ENCODE measurements at places on chromosomes 16 and 17.

DNA sequence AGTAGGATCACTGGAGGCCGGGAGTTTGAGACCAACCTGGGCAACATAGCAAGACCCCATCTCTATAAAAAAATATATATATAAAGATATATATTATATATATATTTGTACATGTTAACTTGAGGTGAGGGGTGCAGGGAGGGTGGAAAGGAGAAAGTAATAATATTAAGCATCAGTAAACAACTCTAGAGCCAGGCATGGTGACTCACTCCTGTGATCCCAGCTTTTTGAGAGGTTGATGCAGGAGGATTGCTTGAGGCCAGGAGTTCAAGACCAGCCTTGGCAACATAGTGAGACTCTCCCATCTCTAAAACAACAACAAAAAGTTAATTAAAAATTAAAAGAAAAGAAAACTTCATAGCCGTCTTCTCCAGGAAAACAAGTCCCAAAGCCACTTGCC, 61.7 kb upstream of the SMURF2 start:
- no peak for DNase-seq

DNA sequence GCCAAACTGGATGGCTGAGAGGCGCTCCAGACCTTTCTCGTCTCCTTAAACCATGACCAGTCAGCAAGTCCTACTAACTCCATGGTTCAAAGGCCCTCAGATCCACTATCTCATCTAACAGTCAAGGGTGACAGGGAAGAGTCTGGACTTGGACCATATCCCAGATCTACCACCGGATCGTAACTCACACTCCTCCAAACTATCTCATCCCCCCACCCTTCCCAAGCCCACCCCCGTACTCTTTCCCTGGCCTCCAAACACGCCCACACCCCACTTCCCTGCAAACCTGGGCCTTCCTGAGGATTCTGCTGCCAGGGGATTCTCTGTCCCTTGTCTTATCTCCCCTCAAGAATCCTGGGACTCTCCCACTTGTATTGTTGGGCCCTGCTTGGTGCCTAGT, 5.1 kb downstream of the CDIP1 start:
- no peak for DNase-seq

GRCh38 chr17:77615703-77616253, 342.7 kb upstream of the TNRC6C start:
- no peak for DNase-seq

DNA sequence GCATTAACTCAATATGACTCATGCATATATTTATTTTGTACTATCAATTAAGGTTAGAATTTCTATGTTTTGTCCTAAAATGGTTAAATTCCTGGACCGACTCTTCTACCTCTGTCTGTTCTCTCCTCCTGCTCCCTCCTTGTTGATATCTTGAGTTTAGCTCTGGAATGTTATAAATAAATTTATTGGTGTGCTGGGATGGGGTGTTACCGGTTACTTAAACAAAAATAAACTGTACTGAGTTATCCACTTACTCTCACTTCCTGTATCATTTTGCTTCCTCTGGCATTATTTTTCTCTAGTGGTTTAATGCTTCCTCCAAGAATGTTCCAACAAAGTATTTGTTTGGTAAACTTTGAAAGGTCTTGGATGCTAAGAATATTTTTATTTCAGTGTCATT, 120.1 kb downstream of the ABCA8 start:
- no peak for DNase-seq

DNA sequence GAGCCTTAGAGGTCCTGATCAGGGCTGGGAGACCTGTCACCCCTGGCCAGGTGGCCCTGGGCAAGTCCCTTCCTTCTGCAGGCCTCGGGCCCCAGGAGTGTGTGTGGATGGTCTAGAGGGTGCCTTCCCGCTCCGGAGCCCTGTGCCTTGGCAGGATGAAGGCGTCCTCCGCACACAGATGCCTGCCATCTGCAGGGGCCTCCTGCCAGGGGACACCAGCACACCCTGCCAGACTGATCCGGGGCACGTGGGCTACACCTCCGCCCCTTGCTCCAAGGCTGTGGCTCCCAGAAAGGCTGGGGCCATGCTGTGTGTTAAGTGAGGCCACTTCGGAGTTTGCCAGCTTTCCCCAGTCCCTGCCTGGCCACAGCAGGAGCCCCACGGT, 30.7 kb downstream of the NPTX1 start:
- no peak for DNase-seq

GRCh38 chr17:80263253-80264204, 2.9 kb downstream of the RNF213 start:
- peak; percentile 85 for DNase-seq

- DNase-seq, result no peak
Observed at GRCh38 chr17:75619506-75620431, 13.5 kb upstream of the SMIM5 start.

DNA sequence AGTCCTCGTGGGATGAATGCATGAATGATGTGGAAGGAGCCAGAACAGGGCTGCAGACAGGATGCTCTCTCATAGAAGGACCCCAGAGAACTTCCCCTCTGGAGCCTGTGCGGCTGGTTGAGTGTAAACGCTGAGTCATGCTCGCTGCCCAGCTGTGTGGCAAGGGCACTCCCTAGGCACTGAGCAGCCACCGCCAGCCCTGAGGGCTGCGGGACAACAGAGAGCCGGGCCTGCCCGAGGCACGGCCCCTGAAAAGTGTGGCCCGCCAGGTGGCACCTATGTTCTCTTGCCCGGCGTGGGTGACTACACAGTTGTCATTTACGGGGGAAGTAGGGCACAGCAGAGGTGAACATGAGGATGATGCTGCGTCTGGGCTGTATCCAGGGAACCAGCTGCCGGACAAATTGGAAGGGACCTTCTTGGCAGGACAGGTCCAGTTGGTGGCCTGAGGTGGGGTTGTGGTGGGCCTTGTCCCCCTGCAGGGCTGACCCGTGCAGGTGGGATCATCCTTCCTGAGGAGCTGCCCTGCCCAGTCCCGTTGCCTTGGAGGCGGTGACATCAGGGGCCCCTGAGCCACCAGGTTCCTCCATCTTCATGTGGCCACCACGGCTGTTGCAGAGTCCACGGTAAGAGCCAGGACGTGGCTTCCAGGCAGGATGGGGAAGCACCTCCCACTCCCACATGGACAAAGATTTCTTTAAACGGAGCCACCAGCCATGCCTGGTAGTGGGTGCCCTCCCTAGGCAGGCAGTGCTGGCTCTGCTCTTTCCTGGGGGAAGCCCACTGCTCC, 94.8 kb upstream of the CBX4 start:
- DNase-seq, result no peak

DNA sequence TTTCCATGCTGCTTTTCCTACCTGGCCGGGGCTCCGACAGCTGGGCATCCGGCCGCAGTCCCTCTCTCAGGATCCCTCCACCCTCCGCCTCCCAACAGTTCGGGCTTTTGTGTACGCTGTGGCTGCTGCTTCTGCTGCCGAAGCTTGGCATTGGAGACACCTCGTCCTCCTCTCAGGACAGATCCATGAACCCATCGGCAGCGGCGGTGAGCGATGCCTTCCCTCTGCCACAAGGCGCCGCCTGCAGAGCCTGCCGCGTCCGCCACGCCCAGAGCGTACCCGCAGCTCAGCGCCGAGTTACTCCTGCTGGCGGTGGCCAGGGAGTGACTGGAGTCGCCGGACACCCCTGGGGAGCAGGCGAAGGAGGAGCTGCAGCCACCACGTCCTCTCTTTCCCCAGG, 2032.8 kb downstream of the TP53TG3F start:
- DNase-seq, result no peak

GRCh38 chr17:6069539-6070429, at the start of gene WSCD1:
Gene WSCD1 (plus strand): TSS chr17:6070379. CDS start chr17:6080659, 10,280 bp downstream.
- DNase-seq, result no peak

- no peak for DNase-seq
Observed at GRCh38 chr17:27535178-27535928, 79.1 kb downstream of the KSR1 start.

- DNase-seq, result no peak
Observed at GRCh38 chr17:59764292-59764741, 56.9 kb downstream of the VMP1 start.

GRCh38 chr17:5793899-5794298, 209.6 kb upstream of the NLRP1 start:
- no peak for DNase-seq

- DNase-seq, result no peak
Observed at GRCh38 chr16:89643769-89644300, 13.7 kb downstream of the CHMP1A start.

DNA sequence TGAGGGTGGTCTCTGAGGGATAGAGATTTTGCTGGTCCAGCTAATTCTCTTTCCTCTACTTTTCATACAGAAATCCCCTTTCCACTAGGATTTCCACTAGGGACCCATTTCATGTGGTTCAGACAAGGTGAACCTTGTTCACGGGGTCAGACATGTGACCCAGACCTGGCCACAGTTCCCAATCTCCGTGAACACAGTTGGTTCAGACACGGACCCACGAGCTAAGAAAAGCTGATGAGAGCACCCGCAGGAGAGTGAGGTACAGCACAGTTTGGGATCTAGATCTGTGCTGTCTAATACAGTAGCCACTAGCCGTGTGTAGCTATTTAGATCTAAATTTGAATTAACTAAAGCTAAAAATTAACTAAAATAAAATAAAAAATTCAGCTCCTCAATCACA, 88.1 kb downstream of the AXIN2 start:
- no peak for DNase-seq

DNA sequence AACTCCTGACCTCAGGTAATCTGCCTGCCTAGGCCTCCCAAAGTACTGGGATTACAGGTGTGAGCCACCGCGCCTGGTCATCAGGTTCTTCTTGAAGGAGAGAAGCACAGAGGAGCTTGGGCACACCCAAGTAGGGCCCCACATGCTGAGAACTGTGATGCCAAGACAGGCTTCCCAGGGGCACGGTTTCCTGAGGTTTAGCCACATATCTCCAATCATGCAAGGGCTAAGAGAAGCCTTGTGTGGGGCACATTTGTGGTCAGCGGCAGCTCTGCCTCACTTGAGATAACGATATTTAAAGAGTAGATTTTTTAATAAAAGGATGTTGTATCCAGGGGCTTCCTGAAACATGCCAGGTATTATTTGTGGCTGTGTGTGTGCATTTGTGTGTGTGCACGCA, 46.9 kb downstream of the CUEDC1 start:
- no peak for DNase-seq

- no peak for DNase-seq
Observed at GRCh38 chr17:1785930-1786329, 24.1 kb downstream of the SERPINF1 start.

- DNase-seq, result no peak
Observed at GRCh38 chr16:54546521-54546920, 259.9 kb upstream of the IRX3 start.

- no peak for DNase-seq
Observed at GRCh38 chr17:74408262-74408661, 23.6 kb upstream of the GPRC5C start.

- DNase-seq, result no peak
Observed at GRCh38 chr16:29743475-29743826, 2.3 kb downstream of the C16orf54 start.

DNA sequence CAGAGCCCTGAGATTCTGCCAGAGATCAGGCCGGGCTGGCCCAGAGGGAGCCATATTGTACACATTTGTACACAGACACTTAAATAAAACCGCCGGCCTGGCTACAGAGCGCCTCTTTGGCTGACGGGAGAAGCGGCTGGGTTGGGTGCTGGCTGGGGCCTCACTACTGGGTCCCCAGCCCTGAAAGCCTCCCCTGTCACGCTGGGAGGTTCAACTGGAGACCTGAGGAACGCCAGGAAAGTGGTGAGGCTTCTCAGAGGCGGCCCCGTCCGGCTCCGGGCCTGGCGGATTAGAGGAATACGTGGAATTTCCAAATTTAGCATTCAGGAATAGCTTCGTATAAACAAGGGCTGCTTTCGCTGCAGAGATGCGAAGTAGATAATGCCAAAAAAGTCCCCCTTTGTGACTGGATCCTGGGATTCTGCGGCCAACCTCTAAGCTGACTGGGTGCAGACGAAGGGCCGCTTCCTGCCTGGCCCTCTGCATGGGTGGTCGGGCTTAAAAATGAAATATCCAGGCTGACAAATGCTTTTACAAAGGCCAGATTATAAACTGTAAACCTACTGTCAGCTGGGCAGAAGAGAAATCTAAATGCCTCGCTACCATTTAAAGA, 252.4 kb downstream of the IRF8 start:
- DNase-seq, result no peak

GRCh38 chr17:38565853-38566665, 39.7 kb downstream of the SRCIN1 start:
- peak; percentile 15 for DNase-seq

- DNase-seq, result no peak
Observed at GRCh38 chr16:86393907-86394626, 116.3 kb upstream of the FOXF1 start.

DNA sequence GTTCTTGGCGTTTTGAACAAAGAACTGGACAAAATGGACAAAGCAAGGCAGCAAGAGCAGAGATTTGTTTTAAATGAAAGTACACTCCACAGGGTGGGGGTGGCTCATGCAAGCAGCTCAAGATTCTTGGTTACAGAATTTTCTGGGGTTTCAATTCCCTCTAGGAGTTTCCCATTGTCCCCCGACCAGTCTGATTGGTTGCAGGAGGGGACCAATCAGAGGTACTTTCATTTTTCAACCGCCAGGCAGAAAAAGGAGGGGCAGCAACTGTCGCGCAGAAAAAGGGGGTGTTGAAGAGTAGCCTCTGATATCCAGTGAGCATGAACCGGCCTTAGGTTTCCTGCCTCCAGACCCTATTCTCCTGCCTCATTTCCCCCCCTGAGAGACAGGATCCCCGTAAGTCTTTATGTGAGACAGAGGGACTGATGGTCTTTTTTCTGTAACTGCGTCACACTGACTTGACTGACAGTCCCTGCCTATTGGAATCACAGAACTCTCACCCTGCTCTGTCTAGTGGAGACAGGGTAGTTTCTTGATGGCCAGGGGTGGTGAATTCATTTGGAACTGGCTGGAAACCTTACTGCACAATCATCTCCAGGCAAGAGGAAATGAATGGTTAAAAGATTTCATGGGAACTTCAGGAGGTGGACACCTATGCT, 59.4 kb upstream of the ALOX12 start:
- DNase-seq, result peak; percentile 55

- DNase-seq, result no peak
Observed at GRCh38 chr16:29978564-29979270, 5.0 kb downstream of the TAOK2 start.

DNA sequence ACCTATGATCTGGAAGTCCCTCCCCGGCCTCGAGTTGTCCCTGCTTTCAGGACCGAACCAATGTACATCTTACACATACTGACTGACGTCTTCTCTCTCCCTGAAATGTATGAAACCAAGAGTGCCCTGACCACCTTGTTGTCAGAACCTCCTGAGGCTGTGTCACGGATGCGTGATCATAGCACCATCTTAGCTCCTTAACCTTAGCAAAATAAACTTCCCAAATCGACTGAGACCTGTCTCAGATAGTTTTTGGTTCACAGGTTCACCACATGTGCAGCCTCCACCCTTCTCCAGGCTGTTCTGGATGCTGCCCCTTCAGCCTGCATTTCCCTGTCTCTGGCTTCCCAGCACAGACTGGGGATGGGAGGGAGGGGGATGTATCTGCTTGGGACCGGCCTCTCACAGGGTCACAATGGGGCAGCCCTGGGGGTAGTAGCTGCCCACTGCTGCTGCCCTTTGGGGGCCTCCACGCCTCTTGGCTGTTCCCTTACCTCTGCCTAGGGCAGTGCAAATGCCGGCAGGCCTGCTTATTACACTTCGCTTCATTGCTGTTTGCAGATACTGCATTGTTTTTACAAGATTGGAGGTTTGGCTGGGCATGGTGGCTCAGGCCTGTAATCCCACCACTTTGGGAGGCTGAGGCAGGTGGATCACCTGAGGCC, 69.8 kb downstream of the NT5M start:
- DNase-seq, result no peak

- DNase-seq, result no peak
Observed at GRCh38 chr17:45101546-45101882, 30.8 kb downstream of the PLCD3 start.
